ENCODE measurements at places on chromosomes 2 and 18.

DNA sequence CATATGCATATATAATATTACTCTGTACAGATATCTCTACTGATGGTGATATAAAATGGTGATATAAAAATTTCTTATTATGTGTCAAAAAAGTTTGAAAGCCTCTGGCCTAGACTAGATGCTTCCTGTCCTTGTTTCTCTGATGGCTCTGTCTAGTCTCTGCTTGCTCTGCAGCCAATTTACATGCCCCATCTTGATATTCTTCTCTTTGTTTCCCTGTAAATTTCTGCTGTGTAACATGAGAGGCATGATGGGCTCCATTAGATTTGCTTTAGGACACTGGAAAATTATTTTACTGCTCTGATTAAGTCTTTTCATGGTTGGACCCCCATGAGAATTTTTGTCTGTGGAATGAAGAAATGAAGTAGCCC, 24.3 kb downstream of the BABAM2 start:
- DNase-seq, result no peak

- no peak for DNase-seq
These were observed 59.3 kb downstream of the EMILIN2 start for GRCh38 chr18:2905854-2906703.

- no peak for DNase-seq
These were observed 214.9 kb downstream of the ALPK2 start for GRCh38 chr18:58413667-58414628.

- DNase-seq, result no peak
These were observed 48.7 kb downstream of the NCK2 start for GRCh38 chr2:105793196-105793975.

GRCh38 chr2:104658904-104659591, 194.9 kb upstream of the POU3F3 start:
- DNase-seq, result no peak

DNA sequence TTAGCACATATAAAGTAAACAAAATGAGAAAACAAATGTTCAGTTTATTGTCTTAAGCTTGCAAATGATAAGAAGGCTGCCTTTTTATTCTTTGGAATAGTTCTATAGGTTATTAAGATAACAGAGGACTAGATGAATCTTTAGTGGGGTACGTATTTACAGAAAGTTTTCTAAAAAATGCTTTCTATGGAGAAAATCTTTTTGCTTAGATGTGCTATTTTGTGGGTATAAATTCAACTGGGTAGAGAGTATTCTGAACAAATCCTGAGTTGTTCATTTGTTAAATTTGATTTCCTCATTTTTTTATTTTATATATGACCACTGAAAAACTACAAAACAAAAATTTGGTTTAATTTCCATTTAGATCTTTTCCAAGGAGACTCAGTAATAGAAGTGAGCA, 566.9 kb downstream of the PLCL1 start:
- DNase-seq, result no peak

- DNase-seq, result no peak
These were observed 23.8 kb downstream of the GNLY start for GRCh38 chr2:85718009-85718391.
